GM23248 (cell line): ENCODE measurements at places on chromosomes 7 and 10. TPM values are rescaled to one million over a fixed set of nuclear protein-coding genes. Genes with fewer than 3 reads are reported as not detected.

The C7orf57 gene
- not detected in 2 replicates for total RNA-seq

The PLEKHS1 gene
- 0.38 TPM in 1 of 2 replicates, not detected in the other for total RNA-seq

The XPNPEP1 gene
- total RNA-seq = 108 and 115 TPM in 2 replicates

- H3K4me1 ChIP-seq = no peaks in the 10 kb centered on the region
- no peak for DNase-seq
- H3K36me3 ChIP-seq = no peaks in the 10 kb centered on the region
- no peak overlapping the region for H3K27ac ChIP-seq
These were observed 71.6 kb downstream of the TLL2 start for GRCh38 chr10:96441987-96442643.

DNA sequence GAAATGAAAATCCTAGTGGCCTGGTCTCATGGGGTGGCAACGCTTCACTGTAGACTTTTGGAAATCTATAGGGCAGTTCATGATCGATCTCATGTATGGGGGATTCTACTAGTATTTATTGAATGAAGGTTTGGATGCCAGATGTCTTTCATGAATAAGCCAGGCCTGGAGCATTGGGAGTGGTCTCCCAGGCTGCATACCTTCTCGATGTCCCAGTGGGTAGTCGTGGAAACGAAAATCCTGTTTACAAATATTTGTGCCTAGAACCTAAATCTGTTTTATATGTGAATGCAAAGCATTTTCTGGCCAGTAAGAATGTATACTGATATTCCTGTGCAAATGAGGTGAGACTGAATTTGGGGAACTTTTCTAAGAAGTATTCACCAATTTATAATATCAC, 105.0 kb upstream of the C1QL3 start:
- no peaks in the 10 kb centered on the region for H3K27me3 ChIP-seq
- no peaks in the 10 kb centered on the region for H3K36me3 ChIP-seq
- no peak for DNase-seq
- H3K4me3 ChIP-seq = no peak overlapping the region

DNA sequence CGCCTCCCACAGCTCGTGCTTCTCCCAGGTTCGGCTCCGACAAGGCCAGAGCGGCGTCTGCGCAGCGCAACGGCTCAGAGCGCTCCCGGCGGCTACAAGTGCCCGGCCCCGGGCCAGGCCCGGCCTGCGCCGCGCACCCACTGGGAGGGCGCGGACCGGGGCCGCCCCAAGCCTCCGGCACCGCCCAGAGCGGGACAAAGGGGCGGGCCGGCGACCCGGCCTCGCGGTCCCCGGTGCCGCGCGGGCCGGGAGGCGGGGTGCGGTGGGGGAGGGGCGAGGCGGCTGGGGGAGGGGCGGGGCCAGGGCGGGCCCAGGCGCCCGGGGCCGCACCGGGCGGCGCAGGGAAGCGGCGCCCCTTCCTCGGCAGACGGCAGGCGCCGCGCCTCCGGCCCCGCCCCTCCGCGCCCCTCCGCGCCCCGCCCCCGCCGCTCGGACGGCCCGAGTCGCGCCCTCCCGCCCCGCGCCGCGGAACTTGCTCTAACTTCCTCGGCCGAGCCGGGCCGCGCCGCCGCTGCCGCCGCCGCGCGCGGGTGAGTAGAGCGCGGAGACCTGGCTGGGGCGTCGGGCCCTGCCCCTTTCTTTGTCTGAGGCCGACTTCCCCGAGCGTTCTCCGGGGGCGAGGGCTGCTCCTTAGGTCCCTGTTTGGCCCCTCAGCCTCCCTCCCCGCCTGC, at the start of gene TSPAN14:
TSS of gene TSPAN14 (plus strand) at position 469 of the 671 bp plus-strand sequence. CDS start 34,924 bp downstream, outside the sequence.
- peaks cover 18% of the 10 kb centered on the region for H3K4me1 ChIP-seq
- peak; percentile 90 for DNase-seq
- H3K4me3 ChIP-seq = peak within 1 kb of the TSS; percentile 78
- H3K36me3 ChIP-seq = no peaks in the 10 kb centered on the region

GRCh38 chr7:150994141-150994837, 3.5 kb downstream of the NOS3 start:
- no peak overlapping the region for H3K4me3 ChIP-seq
- DNase-seq = no peak
- no peak overlapping the region for H3K27ac ChIP-seq
- H3K4me1 ChIP-seq = no peaks in the 10 kb centered on the region

GRCh38 chr10:112471878-112472487, 25.0 kb downstream of the VTI1A start:
- peaks cover 12% of the 10 kb centered on the region for H3K4me1 ChIP-seq
- peak; percentile 72 for DNase-seq
- no peaks in the 10 kb centered on the region for H3K36me3 ChIP-seq
- H3K27me3 ChIP-seq = no peaks in the 10 kb centered on the region
- no peak overlapping the region for H3K4me3 ChIP-seq
